Fibroblast of skin of left biceps (primary cell): ENCODE measurements at places on chromosomes 2 and 18.
A peak's percentile ranks its signal among the peaks of the same experiment; 100 is the strongest.

DNA sequence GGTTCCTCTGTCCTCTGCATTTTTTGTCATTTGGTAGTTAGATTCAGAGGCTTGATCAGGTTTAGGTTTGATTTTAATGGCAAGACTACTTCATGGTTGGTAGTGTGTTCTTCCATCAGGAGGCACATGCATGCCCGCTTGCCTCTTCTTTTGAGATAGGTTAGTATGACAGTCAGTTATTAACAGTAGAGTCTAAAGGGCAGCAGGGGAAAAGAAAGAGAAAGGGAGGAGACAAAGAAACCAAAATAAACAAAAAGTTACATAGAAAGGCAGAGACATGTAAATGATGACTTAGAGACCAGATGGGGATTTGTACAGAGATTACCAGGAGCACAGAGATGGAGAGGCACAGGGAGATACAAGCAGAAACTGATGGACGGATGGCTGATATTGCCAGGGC, 10.2 kb upstream of the RMP24 start:
- DNase-seq = no peak

GRCh38 chr2:196988639-196989038, 62.1 kb upstream of the PGAP1 start:
- DNase-seq = no peak

DNA sequence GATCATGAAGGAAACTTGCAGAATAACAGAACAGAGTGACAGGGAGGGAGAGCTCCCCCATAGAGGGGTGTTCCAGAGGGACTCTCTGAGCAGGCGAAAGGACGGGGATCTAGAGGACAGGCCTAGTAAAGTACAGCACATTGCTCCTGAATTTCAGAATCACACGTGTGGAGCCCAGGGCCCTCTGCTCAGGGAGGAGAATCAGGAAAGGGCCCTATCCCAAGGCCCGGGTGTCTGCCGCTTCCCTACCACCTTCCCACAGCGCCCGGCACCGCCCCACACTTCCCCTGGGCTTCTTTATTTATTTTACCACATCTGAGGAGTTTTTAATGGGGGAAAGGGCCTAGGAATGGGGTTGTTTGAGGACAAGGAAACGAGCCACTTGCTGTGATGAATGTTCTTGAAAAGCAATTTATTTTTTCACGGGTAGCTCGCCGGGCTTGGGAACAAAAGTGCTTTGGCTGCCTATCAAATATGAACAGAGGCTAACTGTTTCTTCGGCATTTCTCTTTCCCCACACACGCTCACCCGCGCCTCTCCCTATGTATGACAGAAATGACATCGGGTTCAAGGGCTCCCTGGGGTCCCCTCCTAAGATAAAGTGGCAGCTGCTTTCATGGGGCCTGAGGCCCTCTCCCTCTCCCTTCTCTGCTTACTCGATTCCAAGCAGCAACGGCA, 79.3 kb upstream of the GLI2 start:
- no peak for DNase-seq

DNA sequence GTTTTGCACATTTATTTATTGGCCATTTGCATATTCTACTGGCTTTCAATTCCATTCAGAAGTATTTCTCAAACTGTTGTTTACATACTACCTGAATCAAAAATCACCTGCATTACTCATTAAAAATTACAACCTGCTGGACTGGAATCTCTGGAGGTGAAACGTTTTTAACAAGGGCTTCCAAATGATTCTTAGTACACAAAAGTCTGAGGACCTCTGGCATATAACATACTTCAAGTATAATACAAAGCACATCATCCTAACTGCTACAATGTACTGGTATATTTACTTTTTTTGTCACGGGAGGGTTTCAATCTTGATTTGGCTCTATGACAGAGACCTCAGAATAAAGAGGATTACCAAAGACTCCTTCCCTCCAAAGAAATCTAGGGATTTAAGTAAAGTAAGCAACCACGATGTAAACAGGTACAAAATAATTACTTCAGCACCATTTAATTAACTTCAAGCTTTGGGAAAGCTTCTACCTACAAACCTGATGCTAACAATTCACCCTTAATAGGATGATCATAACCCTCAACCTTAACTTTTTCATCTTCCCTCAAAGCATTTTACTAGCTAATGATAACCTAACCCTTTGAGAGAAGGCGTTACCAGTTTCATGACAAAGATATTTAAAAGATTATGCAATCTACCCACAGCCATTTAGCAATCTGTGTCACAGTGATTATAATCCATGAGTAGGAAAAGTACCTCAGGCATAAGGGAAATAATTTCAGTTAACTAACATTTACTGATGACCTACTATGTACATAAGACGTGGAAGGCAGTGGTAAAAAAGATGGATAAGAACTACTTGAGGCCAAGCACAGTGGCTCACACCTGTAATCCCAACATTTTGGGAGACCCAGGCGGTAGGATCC, 24.7 kb downstream of the ATAD2B start:
- no peak for DNase-seq

DNA sequence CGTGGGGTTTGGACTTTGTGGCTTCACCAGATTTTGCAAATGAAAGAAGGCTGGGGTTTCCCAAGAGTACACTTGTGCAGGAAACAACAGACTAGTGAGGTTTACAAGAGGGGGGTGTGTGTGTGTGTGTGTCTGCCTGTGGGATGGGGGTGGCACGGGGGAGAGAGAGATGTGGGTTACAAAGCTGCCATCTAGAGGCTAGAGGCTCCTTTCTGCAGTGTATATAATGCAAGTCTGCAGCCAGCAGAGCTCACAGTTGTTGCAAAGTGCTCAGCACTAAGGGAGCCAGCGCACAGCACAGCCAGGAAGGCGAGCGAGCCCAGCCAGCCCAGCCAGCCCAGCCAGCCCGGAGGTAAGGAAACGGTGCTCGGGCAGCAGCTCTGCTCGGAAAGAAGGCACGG, at the start of gene ACKR3:
Gene ACKR3, plus strand, starts transcription at position 253 of the 401 bp plus-strand sequence. CDS start 10,641 bp downstream, outside the sequence.
- DNase-seq = peak; percentile 87

DNA sequence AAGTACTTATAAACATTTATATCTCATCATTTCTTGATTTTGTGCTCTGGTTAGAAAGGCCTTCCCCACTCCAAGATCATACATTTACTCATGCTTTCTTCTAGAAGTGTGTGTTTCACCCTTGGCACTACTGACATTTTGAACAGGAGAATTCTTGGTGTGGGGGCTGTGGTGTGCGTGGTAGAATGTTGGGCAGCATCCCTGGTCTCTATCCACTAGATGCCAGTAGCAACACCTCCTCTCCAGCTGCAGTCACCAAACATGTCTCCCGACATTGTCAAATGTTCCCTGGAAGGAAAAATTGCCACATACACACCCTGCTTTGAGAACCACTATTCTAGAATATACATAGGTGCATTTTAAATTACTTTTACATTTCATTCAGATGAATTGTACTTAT, 8.7 kb upstream of the TGIF1 start:
- DNase-seq = no peak
